ENCODE measurements at places on chromosomes 7 and 10.
A peak's percentile ranks its signal among the peaks of the same experiment; 100 is the strongest.

DNA sequence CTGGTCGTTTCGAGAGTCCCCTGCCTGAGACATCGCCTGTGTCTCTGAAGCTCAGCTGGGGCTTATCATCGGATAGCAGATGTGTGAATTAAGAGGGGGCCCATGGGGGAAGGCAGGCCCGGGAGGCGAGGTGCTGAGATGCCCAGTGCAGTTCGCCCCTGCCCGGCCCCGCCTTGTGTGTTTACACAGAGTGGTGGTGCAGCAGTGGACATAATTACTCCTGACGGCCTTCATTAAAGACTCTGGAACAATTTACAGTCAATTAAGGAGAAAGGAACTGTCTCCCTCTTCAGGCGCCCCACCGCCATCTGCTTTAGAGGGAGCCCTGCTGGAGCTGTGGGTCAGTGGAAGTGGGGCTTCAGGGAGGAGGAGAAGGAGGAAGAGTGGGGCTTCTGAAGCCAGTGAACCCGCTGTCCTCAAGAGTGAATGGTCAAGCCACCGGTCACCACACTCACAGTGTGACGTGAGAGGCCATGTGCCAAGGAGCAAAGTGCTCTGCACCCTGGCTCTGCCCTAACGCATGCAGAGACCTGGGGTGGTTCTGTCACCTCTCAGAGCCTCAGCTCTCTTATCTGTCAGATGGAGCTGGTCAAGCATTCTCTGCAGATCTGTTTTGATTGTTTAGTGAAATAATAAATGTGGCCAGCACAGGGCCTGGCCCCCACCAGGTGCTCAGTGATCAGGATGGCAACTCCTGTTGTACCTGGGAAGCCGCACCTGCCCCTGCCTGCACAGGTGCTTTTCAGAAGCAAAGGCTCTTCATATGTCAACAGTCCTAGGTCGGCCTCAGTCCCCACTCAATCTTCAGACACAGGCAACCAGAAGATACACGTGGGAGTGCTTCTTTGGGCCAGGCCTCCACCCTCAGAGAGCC is 65.6 kb downstream of the CDH23 start:
- no peak for DNase-seq

DNA sequence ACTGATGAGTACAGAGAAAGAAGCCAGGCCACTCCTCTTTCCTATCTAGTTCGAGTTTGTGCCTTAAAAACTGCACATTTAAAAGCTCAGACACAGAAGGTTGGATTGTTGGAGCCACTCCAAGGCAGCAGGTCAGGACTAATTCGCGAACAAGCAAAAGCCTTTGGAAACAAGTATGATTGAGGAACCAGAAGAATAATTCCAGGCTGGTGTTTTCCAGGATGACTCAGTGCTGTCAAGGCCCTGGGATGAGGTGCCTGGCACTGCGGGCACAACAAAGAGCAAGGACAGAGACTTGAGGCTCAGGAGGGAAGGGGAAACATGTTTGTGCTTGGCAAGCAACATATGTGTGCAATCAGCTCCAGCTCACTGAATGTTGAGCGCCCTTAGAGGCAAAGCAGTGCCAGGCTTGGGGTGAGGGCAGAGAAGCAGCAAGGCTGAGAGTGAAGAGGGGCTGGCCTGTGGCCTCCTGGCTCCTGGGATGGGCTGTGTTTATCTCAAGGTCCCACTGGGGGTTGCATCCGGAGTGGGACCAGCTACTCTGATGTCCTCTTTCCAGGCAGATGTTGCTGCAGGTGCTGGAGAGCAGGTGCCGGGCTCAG is 44.1 kb downstream of the VSTM4 start:
- no peak for DNase-seq

DNA sequence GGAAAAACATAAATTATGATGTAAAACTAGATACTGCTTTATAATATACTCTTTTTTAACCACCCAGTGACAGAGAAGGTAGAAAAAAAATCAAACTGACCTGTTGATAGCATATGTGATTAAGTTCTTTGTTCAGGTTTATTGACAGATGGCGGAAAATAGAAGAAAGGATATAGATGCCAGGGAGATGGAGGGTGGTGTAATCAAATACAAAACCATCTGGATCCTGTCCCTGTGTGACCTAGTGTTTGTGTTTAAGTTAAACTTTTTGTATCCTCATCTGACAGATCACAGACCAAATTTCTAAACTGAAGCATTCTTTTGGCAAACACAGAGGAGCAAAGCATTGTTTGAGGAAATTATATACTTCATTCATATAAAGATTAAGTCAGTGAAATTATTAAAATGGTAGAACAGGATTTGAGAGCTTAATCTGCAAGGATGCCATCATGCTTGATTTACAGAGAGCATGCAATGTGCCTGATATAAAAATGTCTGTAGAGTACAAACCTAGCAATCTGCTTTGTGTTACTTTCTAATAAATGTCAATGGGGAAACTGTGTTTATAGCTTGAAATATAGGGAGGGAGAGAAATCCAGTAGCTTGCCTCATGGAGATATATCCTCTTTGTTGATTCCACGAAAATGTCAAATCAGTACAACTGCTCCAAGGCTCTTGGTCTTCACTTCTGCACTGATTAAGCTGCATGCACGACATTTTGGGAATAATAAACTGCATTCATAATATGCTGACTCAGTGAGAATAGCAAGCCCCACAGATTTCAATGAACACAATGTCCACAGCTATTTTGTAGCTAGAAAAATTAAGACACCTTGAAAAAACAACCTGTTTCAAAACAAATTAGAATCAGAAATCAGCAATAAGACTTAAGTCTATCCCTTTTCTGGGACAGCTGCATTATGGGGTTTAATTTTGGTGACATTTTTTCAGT is 39.0 kb downstream of the SEM1 start:
- no peak for DNase-seq

DNA sequence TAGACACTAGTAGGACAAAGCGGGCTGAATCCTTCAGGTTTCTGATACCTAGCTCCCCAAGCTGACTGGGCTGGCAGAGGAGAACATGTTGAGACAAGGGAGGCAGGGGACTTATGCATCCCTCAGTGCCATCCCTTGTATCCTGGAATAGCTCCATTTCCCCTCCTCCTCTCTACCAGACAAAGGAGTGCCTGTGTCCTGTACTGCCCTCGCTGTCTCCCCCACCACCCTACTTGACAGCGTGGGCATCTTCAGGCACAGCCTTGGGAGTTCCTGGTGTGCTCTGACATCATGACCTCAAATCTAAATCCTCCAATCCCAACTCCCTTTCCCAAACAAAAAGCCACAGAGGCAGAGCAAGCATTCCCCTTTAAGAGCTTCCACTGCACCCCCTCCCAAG is 9.0 kb downstream of the SFXN3 start:
- no peak for DNase-seq

GRCh38 chr7:28203508-28204240 is 23.1 kb upstream of the JAZF1 start:
- DNase-seq: peak; percentile 5

DNA sequence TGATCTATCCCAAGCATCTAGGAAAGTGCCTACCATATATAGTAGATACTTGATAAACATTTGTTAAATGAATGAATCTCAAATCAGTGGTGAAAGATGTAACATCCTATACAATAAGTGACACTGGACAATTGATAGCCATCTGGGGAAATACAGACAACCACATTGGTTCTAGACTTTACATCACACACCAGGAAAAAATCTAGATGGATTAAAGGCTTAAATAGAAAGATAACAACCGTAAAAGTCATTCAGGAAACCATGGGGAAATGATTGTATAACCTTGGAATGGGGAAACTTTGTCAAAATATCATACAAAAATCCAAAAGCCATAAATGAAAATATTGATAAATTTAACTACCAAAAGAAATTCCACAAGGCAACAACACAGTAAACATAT is 7.0 kb upstream of the GARIN1A start:
- no peak for DNase-seq

DNA sequence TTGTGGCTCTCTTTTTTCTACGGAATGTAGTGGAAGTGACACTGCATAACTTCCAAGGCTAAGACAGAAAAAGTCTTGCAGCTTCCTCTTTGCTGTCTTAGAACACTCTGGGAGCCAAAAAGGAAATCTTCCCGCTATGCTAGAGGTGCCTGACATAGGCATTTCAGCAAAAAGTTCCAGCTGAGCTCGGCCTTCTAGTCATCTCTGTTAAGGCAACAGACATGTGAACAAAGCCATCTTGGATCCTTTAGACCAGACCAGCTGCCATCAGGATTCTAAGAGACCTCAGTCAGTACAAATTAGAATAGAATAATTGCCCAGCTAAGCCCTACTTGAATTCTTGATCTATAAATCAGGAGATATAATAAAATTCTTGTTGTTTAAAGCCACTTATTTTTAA is 16.3 kb upstream of the COL1A2 start:
- DNase-seq: peak; percentile 25

DNA sequence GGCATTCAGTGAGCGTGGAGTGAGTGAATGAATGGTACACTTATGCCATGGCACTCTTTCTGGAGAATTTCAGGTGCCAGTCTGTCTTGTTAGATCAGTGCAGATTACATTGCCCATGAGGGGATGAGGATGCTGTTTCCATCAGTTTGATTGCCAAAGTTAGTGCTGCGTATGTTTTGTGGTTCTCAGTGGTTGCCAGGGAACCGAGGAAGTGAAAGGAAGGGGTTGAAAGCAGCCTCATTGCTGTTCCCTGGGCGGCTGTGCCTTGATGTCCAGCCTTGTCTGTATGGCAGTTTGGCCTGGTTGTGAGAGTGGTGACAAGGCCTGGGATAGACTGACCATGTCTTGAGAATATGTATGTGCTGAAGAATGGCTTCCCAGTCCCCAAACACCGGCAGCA is 30.2 kb downstream of the WBP1L start:
- DNase-seq: peak; percentile 62

GRCh38 chr10:48885376-48885775 is 54.3 kb downstream of the LRRC18 start:
- DNase-seq: peak; percentile 13

DNA sequence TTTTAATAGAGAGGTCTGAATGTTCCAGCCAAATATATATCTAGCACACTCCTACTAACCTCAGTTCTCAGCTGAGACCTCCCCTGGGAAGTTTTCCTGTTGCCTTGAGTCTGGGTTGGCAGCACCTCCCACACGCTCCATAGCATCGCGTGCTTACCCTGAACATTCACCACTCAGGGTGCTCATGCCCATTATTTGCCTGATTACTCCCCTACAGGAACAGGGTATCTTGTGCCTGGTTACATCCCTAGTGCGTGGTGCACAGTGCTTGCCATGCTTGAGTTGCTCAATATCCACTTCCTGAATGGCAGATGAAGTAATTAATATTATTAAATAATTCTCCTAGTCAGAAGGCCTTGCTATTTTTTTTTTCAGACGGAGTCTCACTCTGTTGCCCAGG is 269.9 kb upstream of the IMMP2L start:
- DNase-seq: peak; percentile 32

GRCh38 chr7:151310578-151310977 is 31.0 kb upstream of the NUB1 start:
- peak; percentile 35 for DNase-seq

- DNase-seq: peak; percentile 47
Observed at GRCh38 chr7:94980418-94981142, 73.2 kb downstream of the PPP1R9A start.

DNA sequence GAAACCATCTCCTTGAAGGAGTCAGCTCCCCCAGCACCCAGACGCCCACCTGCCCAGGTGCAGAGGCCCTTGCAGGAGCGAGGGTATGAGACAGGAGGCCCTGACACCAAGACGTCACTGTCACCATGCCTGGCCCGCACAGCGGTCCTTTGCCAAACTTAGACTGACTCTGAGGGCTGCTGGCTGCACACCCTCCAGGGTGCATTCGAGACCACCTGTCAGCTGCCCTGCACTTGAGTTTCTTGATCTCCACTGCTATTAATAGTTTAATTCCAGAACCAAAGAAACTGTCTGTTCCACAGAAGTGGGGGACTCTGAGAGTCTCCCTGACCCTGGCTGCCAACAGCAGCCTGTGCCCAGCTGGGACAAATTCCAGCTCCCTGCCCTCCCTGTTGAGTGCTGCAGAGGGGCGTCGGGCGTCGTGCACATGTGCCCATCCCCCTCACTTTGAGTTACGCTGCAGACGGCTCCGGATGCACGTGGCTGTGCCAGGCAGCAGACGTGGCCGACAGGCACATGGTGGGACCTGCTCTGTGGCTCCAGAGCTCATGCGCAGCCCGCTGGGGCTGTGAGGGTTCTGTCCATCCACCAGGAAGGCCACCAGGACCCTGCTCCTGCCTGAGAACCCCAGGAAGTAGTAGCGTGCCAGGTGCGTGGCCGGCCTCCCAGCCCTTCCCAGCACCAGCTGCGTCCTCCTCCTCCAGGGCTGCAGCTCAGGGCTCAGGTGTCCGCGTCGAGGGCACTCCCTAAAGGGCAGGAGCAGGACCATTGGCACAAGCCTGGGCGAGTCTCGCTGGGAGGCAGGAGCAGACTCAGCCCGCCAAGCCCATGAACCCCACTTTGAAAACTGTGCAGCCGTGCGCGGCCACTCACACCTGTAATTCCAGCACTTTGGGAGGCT is 24.8 kb downstream of the ELFN1 start:
- no peak for DNase-seq

DNA sequence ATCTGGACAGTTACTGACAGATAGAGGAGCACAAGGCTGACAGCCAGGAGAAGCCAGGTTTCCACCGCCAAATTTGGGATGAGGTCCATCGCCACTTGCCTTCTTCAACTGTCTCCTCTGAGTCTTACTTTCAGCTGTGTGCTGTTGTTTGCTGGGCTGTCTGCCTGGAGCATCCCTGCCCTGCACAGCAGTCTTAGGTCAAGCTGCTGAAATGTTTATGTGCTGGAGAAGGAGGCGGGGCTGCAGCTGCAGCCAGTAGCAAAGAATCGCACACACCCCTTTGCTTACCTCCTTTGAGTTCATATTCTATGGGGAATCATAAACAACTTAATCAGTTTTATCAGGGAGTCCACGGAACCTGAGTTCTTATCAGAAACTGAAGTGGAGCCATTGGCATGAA is 20.1 kb upstream of the CYP3A5 start:
- no peak for DNase-seq

DNA sequence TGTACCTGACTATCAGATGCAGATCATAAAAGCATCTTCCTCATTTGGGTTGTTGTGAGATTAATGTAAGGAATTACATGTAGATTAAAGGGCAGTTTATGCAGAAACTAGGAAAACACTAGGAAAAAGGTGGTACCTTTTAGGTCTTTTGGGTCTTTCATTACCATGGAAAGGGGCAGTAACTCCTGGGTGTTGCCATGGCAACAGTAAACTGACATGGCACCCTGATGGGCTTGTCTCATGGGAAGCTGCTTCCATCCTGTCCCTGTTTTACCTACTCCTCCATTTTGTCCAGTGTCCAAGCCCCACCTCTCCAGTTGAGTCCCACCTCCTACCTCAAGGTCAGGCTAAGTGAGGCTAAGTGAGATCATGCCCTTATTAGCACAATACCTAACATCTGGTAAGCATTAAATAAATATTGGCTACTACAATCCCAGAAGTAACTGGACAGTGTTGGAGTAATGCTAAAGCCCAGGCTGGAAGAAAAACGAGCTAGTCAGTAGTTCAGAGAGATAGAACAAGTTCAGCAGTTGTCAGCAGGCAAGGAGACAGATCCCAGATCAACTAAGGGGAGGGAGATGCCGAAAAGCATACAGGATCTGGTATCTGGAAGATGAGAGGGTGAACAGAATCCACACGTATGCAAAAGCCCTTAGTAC is 240.0 kb upstream of the AUTS2 start:
- no peak for DNase-seq

Measured in cardiac fibroblast (primary cell).